ENCODE measurements at places on chromosomes 1 and 21.

GRCh38 chr1:226984521-226985238, 44.6 kb downstream of the COQ8A start:
- DNase-seq, result no peak

- DNase-seq, result no peak
Observed at GRCh38 chr1:245671966-245672767, 517.4 kb downstream of the KIF26B start.

DNA sequence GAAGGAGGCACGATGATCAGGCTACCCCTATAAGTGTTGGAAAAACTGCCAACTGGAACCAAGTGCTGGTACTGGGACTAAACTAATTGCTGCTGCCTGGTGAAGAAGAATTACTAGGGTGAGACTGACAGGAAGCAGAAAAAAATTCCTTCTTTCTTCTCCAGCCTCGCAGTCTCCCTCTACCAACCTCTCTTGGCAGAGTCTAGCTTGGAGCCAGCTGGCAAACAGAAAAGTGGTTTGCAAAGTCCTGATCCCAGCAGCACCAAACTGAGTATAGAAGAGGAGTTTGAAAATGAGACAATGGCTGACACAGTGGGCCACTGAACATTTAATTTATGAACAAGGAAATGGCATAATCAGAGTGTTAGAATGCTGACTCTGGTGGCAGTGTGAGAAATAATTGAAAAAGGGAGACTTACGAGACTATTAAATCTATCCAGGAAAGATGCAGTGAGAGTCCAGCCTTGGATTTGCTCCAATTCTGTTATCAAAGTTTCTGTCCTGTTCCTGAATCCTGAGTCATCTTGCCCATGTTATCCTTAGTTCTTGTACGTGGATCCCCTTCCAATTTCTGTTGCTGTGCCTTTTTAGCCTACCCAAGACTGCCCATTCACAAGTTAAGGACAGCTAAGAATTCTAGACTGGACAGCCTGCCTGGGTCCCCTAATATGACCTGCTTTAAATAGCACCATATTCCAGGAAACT, 23.7 kb upstream of the DISP1 start:
- no peak for DNase-seq

- no peak for DNase-seq
Observed at GRCh38 chr1:192635939-192636338, at the start of gene RGS13. Gene RGS13, plus strand, starts transcription at chr1:192636147. Its CDS starts 8,188 bp downstream, at chr1:192644335.
